ENCODE measurements at places on chromosomes 11 and 22.

GRCh38 chr11:44708009-44708408 is 18.8 kb upstream of the TSPAN18 start:
- no peak for DNase-seq

- DNase-seq, result no peak
Observed at GRCh38 chr11:102849311-102849710, 5.9 kb upstream of the MMP3 start.

GRCh38 chr22:36226189-36226588 is 13.1 kb downstream of the APOL2 start:
- DNase-seq, result no peak

GRCh38 chr11:68440224-68440623 is 20.3 kb upstream of the PPP6R3 start:
- no peak for DNase-seq

DNA sequence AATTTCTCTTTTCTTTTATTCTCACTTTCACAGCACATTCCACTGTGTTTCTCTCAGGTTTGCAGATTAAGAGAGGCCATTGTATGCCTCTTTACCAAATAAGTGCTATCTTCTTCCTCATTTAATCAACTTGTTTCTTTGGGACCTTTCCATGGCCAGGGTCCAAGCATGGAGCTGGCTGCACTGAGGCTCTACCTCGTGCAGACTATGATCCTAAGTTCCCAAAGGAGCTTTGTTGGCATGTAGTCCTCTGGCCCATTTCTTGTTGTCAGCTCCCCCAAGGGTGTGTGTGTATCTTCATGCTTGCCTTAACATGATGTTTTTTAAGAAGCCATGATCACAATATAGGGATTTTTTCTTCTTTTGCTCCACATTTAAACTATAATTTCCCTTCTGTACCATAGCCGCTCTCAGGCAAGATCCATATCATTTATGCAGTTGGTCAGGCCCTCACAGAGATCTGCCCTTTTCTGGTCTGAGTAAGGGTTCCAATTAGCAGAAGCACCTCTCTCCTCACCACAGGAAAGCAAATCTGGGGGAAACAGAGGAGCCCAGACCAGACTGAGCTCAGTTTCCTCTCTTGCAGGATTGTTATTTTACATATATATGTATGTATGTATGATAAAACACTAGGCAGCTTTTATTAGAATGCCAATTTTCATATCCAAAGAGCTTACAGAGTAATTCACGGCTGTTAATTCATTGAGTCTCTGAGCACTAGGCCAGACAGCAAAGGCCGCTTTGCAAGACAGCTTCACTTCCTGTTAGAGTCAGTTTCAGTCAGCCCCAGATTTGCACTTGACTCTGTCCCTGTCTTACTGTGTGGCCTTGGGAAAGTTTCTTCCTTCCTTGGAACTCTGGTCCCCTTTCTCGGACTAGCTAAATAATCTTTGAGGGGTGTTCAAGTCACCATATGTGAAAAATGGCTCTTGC is 34.3 kb downstream of the CYB5R2 start:
- DNase-seq, result no peak

- DNase-seq, result no peak
Observed at GRCh38 chr11:108559904-108560303, 33.7 kb downstream of the EXPH5 start.

GRCh38 chr11:12318791-12319438 is 58.5 kb upstream of the PARVA start:
- no peak for DNase-seq

GRCh38 chr11:64100782-64101353 is 65.0 kb downstream of the MACROD1 start:
- DNase-seq, result no peak

- no peak for DNase-seq
Observed at GRCh38 chr11:45839204-45839603, 8.1 kb upstream of the CRY2 start.

DNA sequence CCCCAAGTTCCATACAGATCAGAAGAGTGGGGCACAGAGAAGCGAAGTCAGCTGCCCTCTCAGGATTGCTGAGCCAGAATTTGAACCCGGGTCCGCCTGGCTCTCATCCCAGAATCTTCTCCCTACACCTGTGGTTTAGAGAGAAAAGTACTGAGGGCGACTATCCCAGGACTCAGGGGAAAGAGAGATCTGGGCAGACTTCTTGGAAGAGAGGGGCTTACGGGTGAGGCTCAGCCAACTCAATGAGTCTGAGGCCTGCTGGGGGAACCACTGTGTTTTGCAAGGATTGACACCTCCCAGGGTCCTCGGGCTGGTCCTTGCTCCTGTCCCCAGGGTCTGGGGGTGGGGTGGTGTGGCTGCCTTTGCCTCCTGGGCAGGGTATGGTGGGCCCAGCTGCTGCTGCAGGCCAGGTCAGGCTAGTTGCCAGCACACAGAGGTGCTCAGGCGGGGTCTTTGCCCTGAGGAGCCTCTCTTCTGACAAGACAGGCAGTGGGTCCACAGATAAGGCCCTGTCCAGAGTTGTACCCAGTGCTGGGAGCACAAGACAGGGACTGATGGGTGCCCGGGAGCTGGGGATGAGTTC is 1.2 kb downstream of the CAPN5 start:
- no peak for DNase-seq

GRCh38 chr11:46049325-46049897 is 71.8 kb downstream of the PHF21A start:
- no peak for DNase-seq

DNA sequence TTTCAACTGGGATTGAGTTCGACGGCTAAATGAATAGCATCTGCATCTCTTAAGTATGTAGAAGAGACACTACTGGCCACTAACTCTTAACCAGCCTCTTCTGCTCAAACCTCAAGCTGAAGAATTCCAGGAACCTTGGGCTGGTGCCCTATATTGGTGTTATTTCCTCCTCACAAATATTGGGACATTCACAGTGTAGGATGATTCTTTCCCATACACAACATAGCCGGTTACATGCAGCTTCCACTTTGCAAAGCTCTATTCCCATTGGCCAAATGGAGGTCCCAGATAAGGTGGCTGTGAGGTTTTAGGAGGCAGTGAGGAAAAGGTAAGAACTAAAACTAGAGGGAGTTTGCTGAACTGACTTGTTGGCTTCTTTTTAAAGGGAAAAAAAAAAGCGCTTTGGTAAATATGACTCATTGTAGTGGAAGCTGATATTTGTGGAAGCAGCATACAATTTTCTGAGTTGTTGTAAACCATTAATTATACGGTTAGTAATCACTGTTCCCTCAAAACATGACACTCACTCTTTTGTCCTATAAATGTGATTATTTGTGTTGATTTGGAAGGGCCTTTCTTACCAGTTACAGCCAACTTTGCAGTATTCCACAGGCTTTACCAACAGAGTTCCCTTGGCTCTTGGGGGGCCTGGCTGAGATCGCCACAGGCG is 17.6 kb downstream of the C22orf31 start:
- DNase-seq, result no peak

- no peak for DNase-seq
Observed at GRCh38 chr22:41619979-41620588, 759 bp downstream of the DESI1 start.

GRCh38 chr11:9887472-9887871 is 223.6 kb downstream of the SWAP70 start:
- no peak for DNase-seq

DNA sequence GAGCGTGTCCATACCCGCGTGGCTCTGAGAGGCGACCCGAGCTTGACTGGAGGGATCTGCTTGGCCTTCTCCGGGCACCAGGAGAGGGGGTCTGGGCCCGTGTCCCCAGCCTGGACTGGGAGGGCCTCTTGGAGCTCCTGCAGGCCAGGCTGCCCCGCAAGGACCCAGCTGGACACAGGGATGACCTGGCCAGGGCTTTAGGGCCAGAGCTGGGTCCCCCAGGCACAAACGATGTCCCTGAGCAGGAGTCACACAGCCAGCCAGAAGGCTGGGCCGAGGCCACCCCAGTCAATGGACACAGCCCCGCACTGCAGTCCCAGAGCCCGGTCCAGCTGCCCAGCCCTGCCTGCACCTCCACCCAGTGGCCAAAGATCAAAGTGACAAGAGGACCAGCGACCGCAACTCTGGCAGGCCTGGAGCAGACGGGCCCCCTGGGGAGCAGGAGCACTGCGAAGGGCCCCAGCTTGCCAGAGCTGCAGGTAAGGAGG is 38.2 kb downstream of the TRIOBP start:
- DNase-seq, result no peak

GRCh38 chr11:20043992-20044391 is 116.3 kb downstream of the DBX1 start:
- DNase-seq, result no peak

DNA sequence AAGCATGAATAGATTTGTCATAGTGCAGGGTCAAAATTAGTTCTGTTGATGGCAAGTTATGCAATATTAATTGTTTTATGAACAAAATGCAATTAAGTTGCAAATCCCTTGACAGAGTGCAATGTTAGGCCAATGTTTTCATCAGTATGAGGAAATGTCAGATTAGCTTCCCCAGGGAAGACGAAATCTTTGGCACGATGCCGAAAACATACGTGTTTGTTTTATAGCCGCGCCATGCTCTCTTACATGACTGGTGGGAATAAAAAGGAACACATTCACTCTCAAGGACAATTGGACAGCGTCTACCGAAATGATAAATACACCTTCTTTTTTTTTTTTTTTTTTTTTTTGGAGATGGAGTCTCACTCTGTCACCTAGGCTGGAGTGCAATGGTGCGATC is 27.0 kb downstream of the MFNG start:
- DNase-seq, result no peak

DNA sequence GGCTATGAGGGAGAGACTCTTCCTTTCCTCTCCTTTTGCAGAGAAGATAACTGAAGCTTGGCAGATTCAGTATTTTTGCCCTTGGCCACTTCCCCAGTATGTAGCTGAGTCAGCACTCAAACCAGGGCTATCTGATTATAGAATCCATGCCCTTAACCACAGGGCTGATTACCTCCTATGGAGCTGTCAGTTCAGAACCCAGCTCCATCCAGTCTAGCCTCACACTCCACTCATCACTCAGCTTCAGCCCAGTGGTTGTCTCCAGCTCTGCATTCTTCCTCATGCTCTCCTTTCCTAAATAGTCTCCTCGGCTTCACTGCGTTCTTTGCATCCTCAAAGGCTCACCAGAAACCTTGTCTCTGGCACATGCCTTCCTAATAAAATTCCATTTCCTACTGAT is 151.6 kb upstream of the BLID start:
- DNase-seq, result no peak

- DNase-seq, result no peak
Observed at GRCh38 chr11:33005175-33005574, 10.5 kb upstream of the DEPDC7 start.

DNA sequence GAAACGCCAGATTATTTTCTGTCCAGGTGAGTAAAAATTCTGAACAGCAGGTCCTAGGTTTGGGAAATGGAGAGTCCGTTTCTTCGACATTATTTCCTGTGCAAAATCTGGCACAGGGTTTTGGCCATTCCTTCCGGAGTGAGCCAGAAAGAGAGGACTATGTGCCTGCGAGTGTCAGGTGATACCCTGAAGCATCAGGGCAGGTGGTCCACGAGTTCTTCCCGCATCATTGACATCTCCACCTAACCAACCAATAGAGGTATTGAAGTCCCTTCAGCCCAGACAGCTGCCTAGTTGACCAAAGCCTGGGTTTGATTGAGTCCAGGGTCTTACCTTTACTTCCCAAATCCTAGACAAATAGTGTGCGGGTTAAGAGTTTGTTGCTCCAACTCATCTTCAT is 808 bp downstream of the SNAP29 start:
- no peak for DNase-seq

DNA sequence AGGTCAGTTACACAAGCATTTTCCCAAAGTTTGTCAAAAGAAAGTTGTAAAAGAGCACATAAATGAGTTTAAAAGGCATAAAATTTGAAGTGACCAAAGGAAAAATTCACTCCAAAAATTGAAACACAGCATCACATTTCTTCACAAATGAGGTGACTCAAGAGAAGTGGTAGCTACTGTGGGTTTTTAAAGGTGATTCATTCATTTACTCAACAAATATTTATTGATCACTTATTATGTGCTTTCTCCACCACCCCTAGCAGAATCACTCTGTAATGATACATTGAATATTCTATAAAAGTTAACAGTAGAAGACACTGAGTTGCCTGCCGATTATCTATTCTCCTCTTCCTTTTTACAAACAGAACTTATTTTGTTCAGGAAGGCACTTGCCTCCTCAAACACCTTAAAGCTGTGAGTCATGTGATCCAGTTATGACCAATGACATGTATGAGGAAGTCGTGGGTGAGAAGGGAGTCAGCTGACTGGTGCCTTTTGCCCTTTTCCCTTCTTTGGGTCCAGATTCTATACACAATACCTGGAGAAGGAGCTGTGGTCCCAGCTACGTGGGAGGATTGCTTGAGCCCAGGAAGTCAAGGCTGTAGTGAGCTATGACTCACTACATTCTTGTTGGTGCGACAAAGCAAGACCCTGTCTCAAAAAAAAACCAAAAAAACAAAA is 67.7 kb upstream of the CLNS1A start:
- no peak for DNase-seq

GRCh38 chr11:11171285-11171684 is 181.8 kb downstream of the CSNK2A3 start:
- no peak for DNase-seq

DNA sequence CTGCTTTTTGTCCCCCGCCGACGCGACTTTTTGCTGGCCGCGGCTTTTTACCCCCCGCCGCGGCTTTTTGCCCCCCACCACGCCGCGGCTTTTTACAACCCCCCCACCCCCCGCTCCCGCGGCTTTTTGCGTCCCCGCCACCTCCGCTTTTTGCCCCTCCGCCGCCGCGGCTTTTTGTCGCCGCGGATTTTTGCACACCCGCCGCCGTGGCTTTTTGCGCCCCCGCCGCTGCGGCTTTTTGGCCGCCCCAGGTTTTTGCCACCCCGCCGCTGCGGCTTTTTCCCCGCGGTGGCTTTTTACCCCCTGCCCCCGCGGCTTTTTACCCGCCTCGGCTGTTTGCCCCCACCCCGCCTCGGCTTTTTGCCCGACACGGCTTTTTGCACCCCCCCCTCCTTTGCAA is 205.5 kb downstream of the CCT8L2 start:
- DNase-seq, result no peak

- DNase-seq, result no peak
Observed at GRCh38 chr11:121603316-121603715, 150.5 kb upstream of the SORL1-AS1 start.

DNA sequence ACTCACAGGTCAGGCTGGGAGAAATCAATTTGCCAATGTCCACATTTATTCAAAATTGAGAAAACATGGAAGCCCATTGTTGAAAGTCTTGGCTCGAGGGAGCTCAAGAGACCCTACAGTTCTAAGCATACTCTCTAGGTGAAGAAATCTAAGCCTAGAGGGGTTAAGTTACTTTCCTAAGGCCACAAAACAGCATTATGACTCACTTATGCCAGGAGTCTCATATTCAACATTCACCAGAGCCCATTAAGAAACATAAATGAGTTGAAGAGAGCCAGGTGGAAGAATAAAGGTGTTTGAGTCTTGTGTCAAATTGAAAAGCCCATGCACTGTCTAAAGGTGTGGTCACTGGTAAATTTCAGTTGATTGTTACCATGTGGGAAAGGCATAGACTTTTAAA is 108.1 kb downstream of the INSC start:
- DNase-seq, result no peak

Measured in esophagus squamous epithelium (tissue), 5 donors.